Right renal pelvis (tissue), 4 donors: ENCODE measurements at places on chromosomes 5 and 9.

GRCh38 chr5:66830636-66831035 lies 234.4 kb downstream of the MAST4 start:
- no peak for DNase-seq

GRCh38 chr9:76996700-76997099 lies 22.8 kb upstream of the FOXB2 start:
- DNase-seq, result no peak

GRCh38 chr9:137116728-137117127 lies 2.2 kb upstream of the DPP7 start:
- DNase-seq, result no peak

DNA sequence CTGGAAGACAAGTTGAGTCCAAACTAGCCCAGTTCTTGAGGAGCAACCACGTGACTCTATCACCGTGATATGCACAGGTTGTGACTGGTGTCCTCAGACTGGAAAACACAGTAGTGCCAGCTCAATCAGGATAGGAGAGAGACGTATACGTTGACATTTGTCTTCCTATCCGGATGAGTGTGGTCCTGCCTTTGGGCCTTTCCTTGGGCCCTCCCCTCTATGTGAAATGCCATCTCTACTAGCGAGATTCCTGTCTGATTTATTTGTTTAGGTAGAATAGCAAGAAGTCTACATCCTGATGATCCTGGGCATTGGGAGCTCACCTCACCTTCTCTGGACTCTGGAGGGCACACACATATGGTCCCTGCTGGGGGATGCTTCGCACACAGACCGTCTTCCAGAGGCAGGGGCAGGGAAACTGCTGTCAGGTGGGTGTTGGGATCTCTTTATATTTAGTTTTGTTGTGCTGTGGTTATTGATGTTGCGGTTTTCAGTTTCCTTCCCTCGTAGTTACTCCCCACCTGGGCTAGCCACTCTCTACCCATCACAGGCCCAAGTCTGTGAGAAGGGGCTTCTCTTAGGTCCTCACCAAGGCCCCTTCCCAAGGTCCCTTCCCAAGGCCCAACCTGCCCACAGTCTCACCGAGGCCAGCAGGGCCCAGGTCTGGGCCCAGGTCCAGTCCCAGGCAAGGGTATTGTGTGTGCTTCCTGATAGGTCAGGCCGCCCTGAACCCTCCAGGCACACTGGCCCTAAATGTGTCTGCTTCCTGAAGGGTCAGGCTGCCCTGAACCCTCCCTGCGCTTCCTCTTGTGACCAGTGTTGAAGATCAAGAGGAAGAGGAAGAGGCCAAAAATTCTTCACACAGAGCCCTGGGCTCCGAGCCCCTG lies 19.0 kb upstream of the SPINK4 start:
- no peak for DNase-seq

- no peak for DNase-seq
These were observed 47.5 kb upstream of the TLE4 start for GRCh38 chr9:79524266-79524665.

- DNase-seq, result no peak
These were observed 19.1 kb upstream of the DAB2 start for GRCh38 chr5:39443911-39444310.

- DNase-seq, result no peak
These were observed 2.8 kb downstream of the DCANP1 start for GRCh38 chr5:135444360-135444759.

- DNase-seq, result no peak
These were observed 325.4 kb downstream of the KDM4C start for GRCh38 chr9:7083192-7083591.

GRCh38 chr5:33650911-33651310 lies 210.1 kb downstream of the TARS1 start:
- DNase-seq, result no peak

- DNase-seq, result no peak
These were observed 27.1 kb downstream of the ERAP1 start for GRCh38 chr5:96780626-96781025.

DNA sequence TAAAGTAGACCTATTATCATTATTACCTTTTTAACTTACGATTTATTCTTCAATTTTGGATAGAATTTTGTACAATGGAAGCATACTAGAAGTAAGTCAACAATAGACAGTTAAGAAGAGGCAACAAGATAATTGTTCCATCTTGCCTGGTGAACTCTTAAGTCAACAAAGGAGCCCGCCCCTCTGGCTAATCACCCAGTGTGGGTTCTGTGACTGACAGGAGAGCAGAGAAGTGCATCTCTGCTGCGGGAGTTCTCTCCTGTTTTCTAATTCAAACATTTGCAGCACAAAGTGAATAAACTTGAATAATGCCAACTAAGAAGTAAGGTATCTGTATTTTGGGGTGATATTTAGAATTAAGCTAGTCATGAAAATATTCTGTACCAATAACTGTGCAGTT lies 6.7 kb upstream of the ISL1 start:
- no peak for DNase-seq

DNA sequence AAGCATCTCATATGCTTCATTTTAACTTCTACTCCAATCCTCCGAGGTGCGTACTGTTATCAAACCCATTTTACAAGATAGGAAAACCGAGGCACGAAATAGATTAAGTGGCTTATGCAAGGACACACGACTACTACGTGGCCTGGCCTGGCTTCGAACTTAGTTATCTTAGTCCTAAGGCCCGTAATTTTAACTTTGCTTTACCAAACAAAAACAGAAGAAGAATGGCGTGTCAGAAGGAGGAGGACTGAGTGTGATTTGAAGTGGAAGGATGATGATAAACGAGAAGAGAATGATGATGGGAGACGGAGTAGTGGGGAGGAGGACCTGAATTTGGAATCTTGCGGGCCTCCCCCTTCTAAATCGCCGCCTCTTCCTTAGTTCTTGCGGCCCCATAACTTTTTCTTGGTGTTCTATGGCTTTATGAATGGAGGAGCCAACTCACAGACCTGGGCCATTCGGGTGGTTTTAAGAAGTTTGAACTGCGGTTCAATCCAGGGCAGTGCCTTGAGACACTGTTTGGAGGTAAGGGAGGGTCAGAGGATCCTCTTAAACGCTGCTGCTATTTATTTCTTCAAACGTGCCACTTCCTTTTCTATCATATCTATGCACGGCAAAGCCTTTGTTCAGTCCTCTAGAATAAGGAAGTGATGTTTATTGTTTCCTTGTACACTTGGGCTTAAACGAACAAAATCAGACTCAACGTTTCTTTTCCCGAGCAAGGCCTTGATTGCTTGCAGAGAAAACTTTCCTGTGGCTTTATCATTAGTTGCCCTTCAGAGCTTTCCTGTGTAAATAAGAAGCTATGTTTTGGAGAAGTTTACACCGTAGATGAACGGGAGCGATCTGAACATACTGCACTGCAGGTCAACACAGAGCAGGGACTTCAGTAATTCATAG lies 795 bp downstream of the CNOT8 start:
- no peak for DNase-seq

GRCh38 chr5:107215611-107216010 lies 455.1 kb downstream of the EFNA5 start:
- no peak for DNase-seq

DNA sequence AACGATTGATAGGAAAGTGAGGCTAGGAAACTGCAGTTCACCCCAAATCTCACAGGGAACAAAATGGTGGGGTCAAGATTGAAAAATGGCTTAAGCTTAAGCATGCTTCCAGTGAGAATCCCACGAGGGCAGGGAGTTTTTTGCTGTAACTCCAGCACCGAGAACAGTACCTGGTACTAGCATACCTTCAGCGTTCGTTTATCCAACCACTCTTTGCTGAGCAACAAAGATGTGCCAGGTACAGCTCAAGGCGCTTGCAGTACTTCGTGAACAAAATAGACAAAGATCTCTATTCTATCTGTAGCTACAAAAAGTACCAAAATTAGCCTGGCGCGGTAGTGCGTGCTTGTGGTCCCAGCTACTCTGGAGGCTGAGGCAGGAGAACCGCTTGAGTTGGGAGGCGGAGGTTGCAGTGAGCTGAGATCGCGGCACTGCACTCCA lies 778 bp upstream of the PPP6C start:
- DNase-seq, result no peak

GRCh38 chr5:76325326-76325725 lies 77.8 kb upstream of the IQGAP2 start:
- DNase-seq, result no peak

GRCh38 chr9:127501821-127502343 lies 50.6 kb downstream of the LRSAM1 start:
- DNase-seq, result no peak

DNA sequence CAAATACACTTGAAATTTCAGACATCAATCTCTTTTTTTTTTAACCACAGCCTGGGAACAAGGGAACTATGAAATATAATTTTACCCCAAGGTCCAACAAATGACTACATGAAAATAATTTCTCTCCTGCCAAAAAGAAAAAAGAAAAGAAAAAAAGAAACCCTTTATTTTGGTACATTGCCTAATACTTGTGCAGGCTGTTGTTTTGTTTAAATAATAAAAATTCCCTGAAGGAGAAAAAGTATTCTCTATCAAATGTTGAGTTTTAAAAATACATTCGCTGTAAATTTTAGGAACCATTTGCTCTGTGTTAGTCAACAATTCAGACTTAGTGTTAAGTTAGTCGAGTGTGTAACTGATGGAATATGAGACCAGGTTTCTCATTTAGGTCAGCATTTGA lies 155.4 kb downstream of the PRDM6 start:
- no peak for DNase-seq

DNA sequence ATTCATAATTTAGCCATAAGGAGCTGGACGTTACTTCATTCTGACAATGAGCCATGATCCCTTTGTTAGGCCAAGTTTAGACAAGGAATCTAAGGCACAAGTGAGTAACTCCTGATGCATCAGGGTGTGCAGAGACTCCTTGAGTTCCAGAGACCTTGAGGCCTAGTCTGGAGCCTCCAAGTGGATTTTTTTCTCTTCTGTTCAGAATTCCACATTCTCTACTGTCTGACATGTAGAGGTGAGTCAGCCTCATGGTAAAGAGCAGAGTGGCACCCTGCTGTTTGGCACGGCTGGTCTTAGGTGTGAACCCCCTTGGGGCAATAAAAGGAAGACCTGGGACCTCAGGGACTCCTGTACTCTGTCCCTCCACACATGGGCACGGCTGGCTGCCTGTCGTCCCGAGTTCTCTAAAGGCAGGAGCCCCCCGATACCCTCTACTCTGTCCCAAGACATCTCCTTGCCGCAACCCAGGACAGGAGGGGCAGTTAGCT lies 22.0 kb upstream of the TGFBI start:
- DNase-seq, result no peak

DNA sequence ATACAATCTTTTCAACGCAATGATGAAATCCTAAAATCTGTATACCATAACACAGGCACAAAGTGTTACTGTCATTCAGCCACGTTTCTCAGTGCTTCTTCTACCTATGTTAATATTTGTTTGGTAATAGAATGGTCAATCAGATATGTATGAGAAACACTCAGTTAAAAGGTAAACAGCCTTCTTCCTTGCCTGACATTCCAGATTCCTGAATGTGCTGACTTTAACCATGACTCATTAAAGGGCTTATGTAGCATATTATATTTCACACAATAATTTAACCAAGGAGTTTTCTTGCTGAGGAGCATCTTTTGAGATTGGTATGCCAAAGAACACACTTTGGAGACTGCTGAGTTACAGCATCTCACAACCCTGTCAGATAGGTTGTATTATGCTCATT lies 187.6 kb downstream of the CETN3 start:
- no peak for DNase-seq
